ENCODE measurements at places on chromosomes 2 and 18.

DNA sequence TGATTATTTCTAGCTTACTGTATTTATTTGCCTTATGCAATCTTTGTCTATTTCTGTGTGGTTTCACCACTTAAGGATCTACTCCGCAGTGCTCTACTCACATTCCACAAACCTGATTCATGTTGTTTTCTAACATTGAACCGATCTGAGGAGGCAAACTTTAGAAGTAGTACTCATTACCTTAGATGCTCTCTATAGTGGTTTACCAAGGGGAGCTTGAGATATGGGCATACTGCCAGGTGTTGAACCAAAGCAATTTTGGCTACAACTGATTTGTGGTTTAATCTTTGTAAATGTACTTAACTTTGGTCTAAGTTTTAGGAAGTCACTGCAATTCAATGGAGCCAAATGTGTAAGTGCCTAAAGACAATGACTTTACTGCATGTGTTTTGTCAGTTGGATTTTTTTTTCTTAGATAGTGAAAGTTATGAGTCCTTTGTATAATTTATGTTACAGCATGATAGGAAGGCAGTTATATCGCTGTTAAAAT, 50.1 kb downstream of the MAP2 start:
- DNase-seq: no peak

- DNase-seq: no peak
These were observed 330.5 kb downstream of the DYSF start for GRCh38 chr2:71783815-71784214.

- DNase-seq: peak; percentile 84
These were observed 33.6 kb upstream of the RNF149 start for GRCh38 chr2:101341901-101342624.

DNA sequence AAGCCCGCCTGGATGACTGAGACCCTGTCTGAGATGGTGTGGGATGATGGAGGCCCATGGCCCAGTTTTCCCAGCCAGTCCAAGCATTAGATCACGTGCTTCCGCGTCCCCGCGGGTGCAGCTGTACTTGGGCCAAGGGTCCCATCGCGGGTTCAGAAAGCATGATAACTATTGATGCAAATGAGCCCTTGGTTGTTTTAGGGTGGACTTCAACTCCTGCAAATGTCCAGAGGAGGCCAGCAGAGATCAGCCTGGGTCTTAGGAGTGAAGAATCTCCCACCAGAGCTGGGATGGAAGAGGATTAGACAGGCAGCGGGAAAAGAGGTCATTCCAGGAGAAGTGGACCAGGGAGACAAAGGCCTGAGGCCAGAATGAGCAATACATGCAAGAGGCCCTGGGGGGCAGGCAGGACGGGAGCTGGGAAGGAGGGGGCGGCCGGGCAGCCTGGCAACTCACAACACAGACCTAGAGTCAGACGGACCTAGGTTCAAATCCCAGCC, 89.9 kb upstream of the TMEM247 start:
- DNase-seq: no peak

DNA sequence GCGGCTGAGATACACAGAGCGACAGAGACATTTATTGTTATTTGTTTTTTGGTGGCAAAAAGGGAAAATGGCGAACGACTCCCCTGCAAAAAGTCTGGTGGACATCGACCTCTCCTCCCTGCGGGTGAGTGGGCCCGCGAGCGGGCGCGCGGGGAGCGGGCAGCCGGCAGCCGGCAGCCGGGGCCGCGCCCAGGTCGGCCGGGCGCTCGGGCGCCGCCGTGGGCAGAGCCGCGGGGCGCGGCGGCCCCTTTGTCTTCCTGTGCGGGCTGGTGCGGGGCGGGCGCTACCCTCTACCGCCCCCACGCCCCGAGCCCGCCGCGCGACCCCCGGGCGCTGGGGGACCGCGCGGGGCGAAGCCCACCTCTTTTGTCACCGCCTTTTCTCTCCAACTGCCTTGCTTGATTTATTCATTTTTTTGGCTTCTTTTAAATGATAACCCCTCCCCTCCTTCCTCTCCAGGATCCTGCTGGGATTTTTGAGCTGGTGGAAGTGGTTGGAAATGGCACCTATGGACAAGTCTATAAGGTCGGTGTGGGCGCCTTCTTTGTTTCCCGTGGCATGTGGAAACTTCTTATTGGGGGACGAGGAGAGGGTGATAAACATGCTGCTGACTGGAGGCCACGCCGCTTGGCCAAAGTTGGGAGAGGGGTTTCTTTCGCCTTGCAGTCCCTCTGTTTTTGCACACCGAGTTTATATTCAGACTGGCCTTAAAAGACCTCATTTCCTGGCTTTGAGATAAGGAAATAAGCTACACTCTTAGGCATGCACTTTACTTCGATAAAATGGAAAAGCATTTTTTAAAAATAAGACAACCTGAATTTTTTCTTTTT, 722 bp downstream of the MAP4K4 start:
- peak; percentile 67 for DNase-seq

GRCh38 chr2:5093056-5093455, 599.1 kb upstream of the SOX11 start:
- DNase-seq: no peak

- no peak for DNase-seq
These were observed 48.5 kb downstream of the CACNB4 start for GRCh38 chr2:152050341-152050740.

GRCh38 chr2:217004656-217005055, 144.8 kb upstream of the TNP1 start:
- no peak for DNase-seq

DNA sequence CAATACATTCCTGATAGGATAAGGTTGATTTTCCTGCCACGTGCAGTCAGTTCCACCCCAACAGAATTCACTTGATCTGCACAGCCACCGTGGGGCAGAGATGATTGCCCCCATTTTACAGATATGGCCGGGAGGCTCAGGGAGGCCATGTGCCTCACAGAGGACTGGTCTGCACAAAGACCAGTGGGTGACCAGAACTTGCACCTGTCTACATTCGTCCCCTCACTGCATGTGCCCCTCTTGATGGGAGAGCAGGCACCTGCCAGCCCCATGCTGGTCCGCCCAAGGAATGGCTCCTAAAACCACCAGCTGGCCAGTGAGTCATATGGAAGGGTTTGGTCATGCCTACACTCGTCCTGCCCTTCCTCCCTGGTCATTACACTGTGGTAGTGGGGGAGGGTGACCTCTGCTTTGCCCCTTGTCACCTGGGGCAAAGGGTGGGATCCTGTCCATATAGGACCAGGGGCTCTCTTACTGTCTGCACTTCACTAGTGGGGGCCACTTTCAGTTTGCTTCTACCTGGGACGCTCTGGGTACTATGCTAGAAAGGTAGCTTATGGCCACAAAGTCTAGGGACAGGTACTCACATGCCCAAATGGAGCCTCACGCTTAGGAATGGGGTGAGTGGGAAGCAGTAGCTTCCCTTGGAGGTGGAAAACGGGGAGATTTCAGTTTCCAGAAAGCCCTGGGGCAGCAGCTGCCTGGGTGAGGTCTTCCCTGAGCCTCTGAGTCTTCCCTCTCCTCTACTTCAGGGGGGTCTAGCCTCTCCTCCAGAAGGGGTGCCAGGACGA, 14.7 kb downstream of the RRM2 start:
- peak; percentile 25 for DNase-seq

DNA sequence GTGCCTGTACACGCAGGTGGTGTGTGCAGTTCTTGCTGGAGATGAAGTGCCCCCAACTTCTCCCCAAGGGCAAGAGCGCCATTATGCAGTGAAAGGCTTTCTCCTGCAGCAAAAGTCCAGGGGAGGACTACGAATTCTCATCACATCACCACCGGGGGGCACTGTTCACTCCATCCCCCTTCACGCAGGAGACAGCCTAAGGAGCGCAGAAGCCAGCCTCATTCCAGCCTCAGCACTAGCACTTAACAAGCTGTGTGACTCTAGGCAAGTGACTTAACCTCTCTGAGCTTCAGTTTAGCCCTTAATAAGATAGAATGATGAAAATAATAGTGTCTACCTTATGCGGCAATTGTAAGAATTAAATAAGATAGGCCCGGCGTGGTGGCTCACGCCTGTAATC, 32.3 kb downstream of the DNMT3A start:
- DNase-seq: peak; percentile 76

- no peak for DNase-seq
These were observed 116.0 kb upstream of the TMEM18 start for GRCh38 chr2:793236-793635.

- DNase-seq: no peak
These were observed 52.0 kb downstream of the RASGRP3 start for GRCh38 chr2:33528441-33528950.

DNA sequence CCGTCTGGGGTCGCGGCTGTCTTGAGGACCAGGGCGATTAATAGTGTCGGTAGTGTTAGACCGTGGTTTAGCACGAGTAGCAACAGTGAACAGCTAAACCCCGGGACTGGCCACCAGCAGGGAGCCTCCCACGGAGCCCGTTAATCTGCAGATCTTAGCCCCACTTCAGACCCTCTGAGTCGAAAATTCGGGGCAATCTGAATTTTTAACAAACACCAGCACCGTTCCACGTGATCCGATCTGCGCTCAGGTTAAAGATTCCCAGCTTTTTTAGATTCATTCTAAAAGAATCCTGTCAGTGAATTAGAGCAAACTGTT, 479 bp upstream of the ATP5F1A start:
- DNase-seq: peak; percentile 82

DNA sequence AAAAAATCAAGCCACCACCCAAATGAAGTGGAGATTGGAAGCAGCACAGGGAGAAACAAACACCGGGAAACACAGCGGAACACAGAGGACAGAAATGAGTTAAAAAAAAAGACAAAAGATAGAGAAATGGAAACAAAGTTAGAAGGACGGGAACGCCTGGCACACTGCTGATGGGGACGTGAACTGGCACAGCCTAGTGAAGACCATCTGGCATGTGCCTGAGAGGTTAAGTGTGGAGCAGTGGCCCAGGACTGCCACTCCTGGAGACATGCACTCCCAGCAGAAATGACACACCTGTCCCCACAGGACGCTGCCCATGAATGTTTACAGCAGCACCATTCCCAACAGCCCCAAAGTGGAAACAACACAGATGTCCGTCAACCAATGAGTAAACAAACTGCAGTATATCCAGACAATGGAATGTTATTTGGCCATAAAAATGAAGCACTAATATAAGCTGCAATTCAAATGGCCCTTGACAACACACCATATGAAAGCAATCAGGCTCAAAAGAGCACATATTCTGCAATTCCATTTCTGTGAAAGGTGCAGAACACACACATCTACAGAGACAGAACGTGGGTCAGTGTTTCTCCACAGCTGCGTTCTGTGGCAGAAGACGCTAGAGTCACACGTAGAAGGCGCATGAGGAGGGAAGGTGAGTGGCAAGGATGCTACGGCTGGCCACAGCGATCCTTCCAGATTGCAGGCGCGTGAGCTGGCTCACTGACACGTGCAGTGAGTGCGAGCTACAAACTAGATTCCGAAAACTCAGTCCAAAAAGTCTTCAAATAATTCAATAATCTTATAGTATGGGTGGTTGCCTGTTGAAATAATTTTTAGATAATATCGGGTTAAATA, 24.6 kb downstream of the THAP4 start:
- no peak for DNase-seq

GRCh38 chr2:167783261-167784083, 463.9 kb downstream of the STK39 start:
- DNase-seq: no peak

DNA sequence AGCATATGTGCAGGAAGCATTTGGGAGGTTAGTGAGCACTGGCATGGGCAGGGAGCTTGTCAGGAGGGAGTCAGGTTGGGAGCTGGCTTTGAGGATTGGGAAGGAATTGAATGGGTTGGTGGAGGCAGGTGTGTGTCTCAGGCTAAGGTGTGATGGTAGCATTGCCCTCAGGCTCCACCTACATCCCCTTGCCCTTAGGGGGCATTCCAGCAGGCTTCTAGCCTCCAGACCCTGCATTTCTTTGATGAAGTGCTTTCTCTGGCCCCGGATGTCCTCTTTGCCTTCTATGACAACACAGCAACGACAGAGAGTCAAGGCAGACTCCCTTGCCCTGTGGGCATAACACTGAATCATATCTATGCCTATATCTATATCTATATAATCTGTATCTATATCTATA, 13.5 kb downstream of the RHBDD1 start:
- DNase-seq: no peak

GRCh38 chr18:70415823-70416488, 127.1 kb downstream of the SOCS6 start:
- DNase-seq: no peak

DNA sequence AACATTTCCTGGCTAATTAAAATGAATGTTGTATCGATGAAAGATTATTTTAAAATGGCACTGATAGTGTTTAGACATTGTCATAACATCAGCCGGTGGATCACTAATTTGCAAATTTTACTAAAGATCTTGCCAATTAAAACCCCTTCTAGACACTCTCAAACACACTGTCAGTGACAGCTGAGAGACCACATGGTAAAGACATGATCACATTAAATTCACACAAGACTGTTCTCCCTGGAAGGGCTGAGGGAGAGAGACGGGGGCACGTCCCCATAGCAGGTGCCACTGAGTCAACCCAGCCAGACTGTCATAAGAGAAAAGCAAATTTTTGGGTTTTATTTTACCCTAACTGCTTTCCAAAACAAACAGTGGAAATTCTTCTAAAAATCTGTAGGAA, 306.0 kb downstream of the TXNL1 start:
- DNase-seq: no peak

GRCh38 chr2:23925702-23926289, 1.1 kb downstream of the ATAD2B start:
- DNase-seq: no peak

DNA sequence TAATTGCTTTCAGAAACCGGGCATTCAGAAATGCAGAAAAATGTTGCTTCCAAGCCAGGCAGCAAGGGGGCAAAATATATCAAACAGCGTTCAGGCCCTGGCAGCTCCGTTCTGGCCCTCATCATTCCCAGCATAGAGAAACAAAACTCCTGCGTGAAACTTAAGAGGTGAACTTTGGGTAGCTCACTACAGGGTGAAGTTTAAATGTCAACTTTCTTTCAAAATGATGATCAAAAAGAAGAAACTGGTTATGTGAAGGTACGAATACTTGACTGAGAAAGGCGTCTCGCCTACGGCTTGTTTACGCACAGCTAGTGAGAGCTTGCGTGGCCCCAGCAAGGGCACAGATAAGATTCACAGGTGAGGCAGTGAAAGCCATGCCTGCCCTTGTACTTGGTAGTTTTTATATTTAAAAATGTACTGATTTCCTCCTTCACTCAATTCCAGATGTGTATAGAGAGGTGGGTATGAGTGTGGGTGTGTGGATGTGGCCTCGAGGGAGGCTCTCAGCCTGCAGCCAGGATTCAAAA, 127.5 kb downstream of the NFATC1 start:
- peak; percentile 73 for DNase-seq

DNA sequence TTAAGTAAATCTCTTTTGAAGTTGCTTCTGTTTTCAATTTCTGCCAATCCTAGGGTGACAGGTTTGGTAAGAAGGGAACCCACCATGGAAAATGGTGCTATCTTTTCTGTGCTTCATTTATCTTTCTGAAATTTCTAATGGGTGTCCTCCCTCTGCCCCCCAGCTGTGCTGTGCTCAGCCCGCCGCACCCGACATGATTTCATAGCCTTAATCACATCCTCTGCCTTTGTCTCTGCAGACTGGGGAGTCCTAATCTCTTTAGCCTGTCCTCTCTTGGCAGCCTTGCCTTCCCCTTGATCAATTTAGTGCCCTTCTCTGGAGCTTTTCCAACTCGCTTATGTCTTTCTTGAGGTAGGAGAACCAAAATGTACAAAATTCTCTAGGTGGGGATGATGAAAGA, 49.3 kb downstream of the DNMT3A start:
- DNase-seq: no peak
